ENCODE measurements at places on chromosomes 6 and 20.

GRCh38 chr6:24564081-24564480 lies 69.3 kb downstream of the ALDH5A1 start:
- no peak for DNase-seq

GRCh38 chr20:53227523-53227922 lies 255.4 kb downstream of the TSHZ2 start:
- no peak for DNase-seq

DNA sequence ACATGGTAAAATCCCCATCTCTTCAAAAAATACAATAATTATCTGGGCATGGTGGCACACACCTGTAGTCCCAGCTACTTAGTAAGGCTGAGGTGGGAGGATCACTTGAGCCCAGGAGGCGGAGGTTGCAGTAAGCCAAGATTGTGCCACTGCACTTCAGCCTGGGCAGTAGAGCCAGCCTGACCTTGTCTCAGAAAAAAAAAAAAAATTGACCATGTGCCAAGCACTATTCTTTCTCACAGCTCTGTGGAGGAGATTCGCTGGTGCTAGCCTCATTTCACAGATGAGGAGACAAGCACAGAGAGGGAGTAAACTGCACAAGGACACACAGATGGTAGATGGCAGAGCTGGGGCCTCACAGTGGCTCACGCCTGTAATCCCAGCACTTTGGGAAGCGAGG lies 131.8 kb upstream of the JARID2 start:
- DNase-seq, result no peak

- DNase-seq, result no peak
Measured at GRCh38 chr6:7909323-7910276, 988 bp downstream of the TXNDC5 start.

- no peak for DNase-seq
Measured at GRCh38 chr20:58932170-58932569, 48.9 kb upstream of the NELFCD start.

DNA sequence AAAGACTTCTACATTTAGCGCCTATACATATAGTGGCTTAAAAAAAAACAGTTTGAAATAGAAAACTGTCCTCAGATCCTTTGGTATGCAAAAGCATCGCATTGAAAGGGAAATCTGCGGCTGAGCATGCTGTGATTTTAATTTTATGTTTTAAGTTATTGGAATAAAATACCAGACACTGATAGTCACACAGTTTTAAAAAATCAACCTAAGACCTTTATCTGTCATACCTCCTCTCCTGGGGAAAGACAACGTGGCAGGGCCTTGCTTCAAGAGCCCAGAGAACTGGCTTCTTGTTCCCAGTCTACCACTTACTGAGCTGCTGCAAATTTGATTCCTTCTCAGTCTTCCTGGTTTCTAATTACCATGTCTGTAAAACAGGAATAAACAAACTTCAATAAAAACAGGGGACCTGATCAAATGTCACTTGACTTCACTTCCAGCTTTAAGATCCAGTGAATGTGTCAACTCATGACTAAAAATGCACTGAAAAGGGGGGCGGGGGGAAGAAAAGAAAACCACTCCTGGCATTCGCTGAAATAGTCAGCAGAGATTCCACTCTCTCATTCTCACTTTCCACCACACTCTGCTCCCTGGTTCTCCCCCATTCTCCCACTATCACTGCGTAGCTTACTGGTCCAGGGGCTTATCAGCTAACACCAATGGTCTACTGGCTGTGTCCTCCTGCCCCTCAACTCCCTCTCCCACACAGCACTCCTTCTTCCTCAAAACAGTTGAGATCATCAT lies 494.7 kb upstream of the MARCKS start:
- no peak for DNase-seq

DNA sequence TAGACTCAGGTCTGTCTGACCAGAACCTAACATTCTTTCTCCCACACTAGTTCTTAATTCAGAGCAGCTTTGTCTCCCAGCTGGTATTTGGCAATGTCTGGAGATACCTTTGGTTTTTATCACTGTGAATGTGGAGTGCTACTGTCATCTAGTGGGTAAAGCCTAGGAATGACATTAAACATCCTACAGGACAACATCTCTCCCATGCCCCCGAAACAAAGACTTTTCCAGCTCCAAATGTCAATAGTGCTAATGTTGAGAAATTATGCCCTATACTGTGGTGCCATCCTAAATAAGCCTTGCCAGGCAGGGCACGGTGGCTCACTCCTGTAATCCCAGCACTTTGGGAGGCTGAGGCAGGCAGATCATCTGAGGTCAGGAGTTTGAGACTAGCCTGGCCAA lies 4.2 kb upstream of the TTPAL start:
- DNase-seq, result no peak

- DNase-seq, result peak; percentile 46
Measured at GRCh38 chr6:159979136-159979874, 10.4 kb downstream of the IGF2R start.

DNA sequence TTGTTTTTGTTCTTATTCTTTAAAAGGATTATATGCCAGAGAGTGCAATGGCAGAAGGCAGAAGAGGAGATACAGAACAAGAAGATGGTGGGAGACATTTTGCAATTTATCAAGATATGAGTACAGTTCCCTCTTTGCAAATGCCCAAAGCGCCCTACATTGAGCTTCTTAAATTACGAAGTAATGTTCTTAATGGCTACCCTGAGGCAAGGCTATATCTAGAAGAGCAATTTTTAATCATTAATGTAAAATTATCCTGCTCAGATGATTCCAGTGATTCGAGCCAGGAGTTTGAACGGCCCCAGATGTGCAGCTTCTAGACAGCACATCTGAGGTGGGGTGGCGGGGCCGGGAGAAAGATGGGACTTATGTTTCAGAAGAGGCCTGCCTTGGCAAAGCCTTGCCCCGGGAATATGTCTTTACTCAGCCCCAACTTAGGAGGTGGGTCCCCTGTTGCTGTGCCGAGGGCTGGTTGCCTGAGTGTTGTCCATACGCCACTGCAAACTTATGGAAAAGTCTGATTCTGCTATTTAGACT lies 84.9 kb upstream of the MLN start:
- DNase-seq, result no peak

DNA sequence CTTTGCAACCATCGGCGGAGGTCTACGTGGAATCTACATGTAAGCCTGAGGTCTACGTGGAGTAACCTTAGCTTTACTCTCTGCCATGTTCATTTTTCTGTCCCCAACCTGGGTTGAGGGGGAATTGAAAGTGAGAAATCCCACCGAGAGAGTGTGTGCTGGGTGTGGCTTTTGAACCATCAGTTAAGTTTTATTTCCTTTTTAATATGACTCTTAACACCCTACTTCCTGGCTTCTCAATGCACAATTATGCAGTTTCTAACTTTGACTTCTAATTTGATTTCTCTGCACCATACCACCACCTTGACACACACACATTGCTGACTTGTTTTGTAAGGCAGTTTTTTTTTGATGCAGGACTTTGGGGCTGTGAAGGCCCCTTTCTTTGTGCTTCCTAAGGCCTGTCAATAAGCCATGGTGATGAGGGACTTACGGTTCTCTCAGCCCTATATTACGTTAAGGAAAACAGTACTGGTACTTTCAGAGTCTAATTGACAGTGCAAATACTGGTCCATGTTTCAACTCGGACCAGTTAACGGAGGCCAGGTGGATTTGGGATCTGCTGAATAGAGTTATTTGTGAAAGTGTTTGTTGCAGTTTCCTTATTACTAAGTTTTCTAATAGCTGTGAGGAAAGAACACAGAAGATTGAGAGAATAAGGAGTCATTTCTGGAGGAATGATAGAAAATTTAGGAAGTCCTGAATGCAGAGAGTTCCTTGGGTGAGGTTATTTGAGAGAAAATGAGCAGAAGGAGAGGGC lies 206.5 kb downstream of the JARID2 start:
- DNase-seq, result no peak

DNA sequence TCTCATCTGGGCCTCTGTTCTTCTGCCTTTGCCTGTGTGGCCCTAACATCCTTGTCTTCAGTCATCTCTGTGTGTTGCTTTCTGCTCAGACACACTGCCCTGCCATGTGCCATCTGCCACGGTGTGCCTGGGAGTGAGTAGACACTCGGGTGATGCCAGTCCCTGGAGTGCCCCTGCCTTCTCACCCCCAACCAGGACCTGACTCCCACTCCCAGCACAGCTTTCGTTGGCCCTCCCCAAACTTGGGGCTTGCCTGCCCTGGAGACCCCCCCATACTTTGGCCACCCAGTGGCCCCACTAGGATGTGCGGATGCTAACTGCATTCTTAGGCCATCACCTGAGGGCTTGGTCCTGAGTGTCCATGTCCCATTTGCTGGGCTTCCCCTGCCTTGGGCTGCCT lies 76.4 kb upstream of the SCP2D1 start:
- DNase-seq, result no peak

DNA sequence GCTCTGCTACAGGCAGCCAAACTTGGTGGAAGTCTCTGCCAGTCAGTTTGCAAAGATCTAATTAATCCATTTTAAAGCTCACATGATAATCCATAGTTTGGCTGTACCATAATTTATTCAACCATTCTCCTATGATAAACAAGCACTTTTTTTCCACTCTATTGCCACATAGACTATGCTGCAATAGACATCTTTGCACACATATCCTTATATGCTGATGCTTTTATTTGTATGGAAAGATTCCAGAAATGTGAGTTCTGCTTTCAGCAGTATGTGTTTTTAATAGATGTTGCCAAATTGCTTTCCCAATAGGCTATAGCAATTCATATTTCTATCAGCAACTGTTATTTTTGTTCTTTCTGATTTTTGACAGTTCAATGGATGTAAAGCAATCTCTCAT lies 628.0 kb downstream of the KIF16B start:
- DNase-seq, result no peak

DNA sequence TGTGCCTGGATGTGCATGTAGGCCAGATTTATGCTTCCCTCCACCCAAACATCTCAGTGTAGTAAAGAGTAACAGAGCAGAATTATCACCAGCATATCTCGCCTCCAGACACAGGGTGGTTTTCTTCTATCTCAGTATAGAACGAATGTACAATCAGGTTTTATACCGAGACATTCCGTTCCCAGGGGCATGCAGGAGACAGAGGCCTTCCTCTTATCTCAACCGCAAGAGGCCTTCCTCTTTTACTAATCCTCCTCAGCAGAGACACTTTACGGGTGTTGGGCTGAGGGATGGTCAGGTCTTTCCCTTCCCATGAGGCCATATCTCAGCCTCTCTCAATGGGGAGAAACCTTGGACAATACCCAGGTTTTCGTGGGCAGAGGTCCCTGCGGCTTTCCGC lies 36.4 kb upstream of the MC3R start:
- no peak for DNase-seq

DNA sequence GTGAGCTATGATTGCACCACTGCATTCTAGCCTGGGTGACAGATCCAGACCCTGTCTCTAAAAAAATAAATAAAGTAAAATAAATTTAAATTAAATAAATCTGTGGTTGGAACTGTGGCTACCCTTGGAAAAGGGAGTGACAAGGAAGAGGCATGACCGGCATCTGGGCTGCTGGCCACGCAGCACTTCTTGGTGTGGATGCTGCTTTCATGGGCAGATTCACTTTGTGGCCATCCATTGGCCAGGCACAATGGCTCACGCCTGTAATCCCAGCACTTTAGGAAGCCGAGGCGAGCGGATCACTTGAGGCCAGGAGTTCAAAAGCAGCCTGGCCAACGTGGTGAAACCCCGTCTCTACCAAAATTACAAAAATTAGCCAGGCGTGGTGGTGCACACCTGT lies 16.1 kb downstream of the EBF4 start:
- DNase-seq, result no peak

DNA sequence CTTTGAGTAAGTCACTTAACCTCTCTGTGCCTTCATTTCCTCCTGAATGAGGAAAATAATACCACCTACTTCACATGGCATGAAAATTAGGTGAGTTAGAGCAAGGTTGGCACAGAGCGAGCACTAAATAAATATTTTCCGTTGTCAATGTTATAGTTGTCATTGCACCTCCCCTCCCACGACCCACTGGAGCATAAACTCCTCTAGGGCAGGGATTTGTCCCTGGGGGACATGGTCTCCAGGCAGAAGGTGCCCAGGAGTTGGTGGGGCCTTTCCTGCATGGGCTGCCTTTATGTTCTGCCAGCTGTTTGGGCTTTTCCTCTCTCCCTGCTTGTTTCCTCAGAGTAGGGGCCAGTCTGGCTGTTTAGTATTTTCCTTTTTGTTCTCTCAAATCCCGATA lies 1.3 kb upstream of the ANGPT4 start:
- no peak for DNase-seq

DNA sequence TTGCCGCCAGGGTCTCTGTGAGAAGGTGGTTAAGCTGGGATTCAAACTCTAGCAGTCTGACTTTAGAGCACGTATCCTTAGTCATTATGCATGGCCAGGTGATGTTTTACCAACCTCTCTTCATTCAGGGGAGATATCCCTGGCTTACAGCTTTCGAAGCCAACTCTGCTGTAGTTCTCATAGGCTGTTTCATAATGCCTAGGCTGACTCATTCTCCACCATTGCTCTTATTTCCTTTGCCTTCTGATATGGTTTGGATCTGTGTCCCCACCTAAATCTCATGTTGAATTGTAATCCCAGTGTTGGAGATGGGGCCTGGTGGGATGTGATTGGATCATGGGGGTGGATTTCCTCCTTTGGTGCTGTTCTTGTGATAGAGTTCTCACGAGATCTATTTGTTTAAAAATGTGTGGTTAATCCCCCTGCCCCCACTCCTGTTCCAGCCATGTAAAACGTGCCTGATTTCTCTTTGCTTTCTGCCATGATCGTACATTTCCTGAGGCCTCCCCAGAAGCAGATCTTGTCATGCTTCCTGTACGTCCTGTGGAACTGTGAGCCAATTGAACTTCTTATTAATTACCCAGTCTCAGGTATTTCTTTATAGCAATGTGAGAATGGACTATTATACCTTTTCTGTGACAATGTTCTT lies 94.6 kb upstream of the MAN1A1 start:
- no peak for DNase-seq

GRCh38 chr6:15184441-15184861 lies 61.4 kb upstream of the JARID2 start:
- DNase-seq, result no peak

DNA sequence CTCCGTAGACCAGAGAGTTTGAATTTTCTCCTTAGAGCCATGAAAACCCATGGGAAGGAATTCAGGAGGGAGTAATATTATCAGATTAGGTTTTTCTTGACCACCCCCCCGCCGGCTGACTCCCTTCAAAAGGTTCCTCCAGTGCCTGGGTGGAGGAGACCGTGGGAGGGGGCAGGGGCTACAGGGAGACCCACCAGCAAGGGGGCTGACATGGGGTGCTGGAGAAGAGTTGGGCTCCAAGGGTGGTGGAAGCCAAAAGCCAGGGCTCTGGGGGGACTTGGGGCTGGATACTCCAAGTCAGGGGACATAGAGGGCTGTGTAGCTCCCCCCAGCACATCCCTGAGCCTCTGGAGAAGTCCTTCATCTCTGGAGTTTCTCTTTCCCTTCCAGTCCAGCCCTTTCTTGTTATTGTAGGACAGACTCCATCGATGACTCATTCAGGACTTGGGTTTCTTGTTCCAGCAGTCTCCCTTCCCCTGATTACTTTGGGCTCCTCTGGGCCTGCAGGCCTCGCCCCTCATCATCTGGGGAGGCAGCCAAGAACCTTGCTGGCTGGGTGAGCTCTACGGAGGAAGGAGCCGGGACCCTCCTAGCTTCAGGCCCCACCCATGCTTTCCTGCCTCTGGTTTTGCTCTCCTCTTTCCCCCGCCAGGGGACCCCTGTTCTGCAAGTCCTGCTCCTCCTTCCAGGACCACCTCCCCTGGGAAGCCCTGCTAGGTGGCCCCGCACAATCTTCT lies 10.5 kb upstream of the KIAA1755 start:
- DNase-seq, result no peak

All from stimulated activated CD8-positive, alpha-beta memory T cell treated with anti-CD3 and anti-CD28 coated beads, Interleukin-2, amount 100 ng/mL, for 1 hour (primary cell).